T-helper 17 cell (primary cell): ENCODE measurements at places on chromosomes 13 and 19.
A peak's percentile ranks its signal among the peaks of the same experiment; 100 is the strongest.

GRCh38 chr13:23399347-23399746 is 34.2 kb downstream of the SACS start:
- no peaks in the 10 kb centered on the region for H3K4me1 ChIP-seq
- peaks cover 26% of the 10 kb centered on the region for H3K27me3 ChIP-seq
- no peak for DNase-seq

GRCh38 chr13:33053397-33054066 is 37.3 kb downstream of the KL start:
- H3K4me1 ChIP-seq: no peaks in the 10 kb centered on the region
- no peak for DNase-seq
- no peak overlapping the region for H3K4me3 ChIP-seq
- H3K36me3 ChIP-seq: no peaks in the 10 kb centered on the region

DNA sequence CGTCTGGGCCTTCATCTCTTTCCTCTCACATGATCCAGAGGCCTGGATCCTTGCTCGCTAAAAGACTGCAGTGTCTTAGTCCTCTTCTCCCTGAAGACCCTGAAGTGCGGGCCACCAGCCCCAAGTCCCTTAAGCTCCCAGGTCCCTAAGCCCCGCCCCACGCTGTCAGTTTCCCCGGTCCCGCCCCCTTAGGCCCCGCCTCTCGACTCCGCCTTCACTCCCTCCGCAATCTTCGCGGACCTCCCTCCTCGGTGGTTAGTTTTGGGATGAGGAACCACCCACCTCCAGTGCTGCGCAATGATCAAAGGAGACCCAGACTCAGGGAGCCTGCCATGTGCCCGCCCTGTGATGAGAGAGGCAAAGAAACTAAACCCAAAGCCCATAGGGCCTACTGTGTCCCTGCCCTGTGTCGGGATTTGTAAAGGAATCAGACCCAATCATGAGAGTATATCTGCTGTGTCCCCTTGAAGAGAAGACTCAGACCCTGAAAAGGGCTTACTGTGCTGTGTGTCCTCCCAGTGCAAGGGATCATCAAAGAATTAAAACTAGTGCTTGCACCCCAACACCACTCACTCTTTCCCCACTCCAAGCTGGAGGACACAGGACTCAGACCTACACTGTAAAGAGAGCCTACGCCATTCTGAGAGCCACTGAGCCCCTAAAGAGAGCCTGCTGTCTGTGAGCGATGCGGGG is 3.0 kb upstream of the COX6B1 start:
- peaks cover 18% of the 10 kb centered on the region for H3K4me1 ChIP-seq
- peak overlapping the region; percentile 67 for H3K27ac ChIP-seq
- H3K27me3 ChIP-seq: no peaks in the 10 kb centered on the region
- no peaks in the 10 kb centered on the region for H3K36me3 ChIP-seq
- peak; percentile 70 for DNase-seq
- peak overlapping the region; percentile 90 for H3K4me3 ChIP-seq

GRCh38 chr19:47096100-47096704 is 17.4 kb downstream of the ZC3H4 start:
- H3K36me3 ChIP-seq: peaks cover 2% of the 10 kb centered on the region
- peak overlapping the region; percentile 99 for H3K27ac ChIP-seq
- no peaks in the 10 kb centered on the region for H3K27me3 ChIP-seq

- peaks cover 7% of the 10 kb centered on the region for H3K27me3 ChIP-seq
- H3K4me3 ChIP-seq: no peak overlapping the region
- peak overlapping the region; percentile 61 for H3K27ac ChIP-seq
- H3K36me3 ChIP-seq: no peaks in the 10 kb centered on the region
- H3K4me1 ChIP-seq: peaks cover 6% of the 10 kb centered on the region
- no peak for DNase-seq
Observed at GRCh38 chr19:18373892-18374629, 11.9 kb upstream of the GDF15 start.

GRCh38 chr13:87331178-87331577 is 340.0 kb upstream of the SLITRK5 start:
- no peaks in the 10 kb centered on the region for H3K36me3 ChIP-seq
- no peak for DNase-seq

GRCh38 chr13:47437406-47437805 is 540.6 kb upstream of the HTR2A start:
- no peaks in the 10 kb centered on the region for H3K4me1 ChIP-seq
- no peaks in the 10 kb centered on the region for H3K36me3 ChIP-seq
- no peak overlapping the region for H3K4me3 ChIP-seq
- no peak overlapping the region for H3K27ac ChIP-seq

DNA sequence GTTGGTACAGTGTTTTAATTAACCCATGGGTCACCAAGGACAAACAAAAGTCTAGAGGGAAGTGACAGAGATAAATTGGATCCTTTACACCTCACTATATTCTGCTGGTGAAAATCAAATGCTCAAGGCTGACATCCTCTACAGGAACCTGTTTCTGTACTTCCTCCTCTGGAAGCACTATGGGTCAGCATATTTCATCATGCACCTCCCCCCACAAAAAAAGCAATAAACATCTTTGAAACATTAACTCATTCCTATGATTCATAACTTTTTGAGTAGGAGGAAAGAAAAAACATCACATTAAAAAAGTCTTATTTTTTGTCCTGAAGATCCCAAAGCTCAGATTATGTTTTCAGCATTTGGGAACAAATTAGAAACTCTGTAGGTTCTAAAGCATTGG is 588.3 kb upstream of the SGCG start:
- H3K4me1 ChIP-seq: no peaks in the 10 kb centered on the region
- DNase-seq: no peak
- no peaks in the 10 kb centered on the region for H3K36me3 ChIP-seq

DNA sequence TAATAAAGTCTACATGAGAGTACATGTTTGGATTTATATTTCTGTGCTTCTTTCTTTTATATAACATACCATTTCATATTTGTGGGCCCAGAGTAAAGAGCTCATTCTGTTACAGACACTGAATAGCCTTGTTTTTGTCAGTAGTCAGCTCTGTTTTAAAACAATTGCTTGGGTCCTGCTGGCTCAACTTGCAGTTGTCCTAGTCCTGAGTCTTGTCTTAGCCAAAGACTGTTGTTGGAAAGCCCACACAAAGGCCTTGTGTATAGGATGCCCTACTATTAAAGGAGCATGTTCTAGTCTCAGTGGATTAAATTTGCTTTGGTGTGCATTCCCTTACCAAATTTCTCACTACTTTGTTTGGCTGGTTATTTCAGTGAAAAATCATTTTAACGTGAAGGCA is 3.8 kb upstream of the KCNRG start:
- no peak overlapping the region for H3K27ac ChIP-seq
- DNase-seq: no peak
- H3K4me3 ChIP-seq: no peak overlapping the region
- peaks cover 3% of the 10 kb centered on the region for H3K36me3 ChIP-seq

- H3K27me3 ChIP-seq: no peaks in the 10 kb centered on the region
- H3K4me3 ChIP-seq: no peak overlapping the region
- H3K4me1 ChIP-seq: peaks cover 15% of the 10 kb centered on the region
- H3K36me3 ChIP-seq: peaks cover 7% of the 10 kb centered on the region
- no peak overlapping the region for H3K27ac ChIP-seq
Observed at GRCh38 chr13:30318026-30318425, 10.7 kb upstream of the KATNAL1 start.

GRCh38 chr13:112934078-112934477 is 34.9 kb upstream of the MCF2L start:
- peaks cover 50% of the 10 kb centered on the region for H3K27me3 ChIP-seq
- no peak for DNase-seq
- H3K4me1 ChIP-seq: peaks cover 10% of the 10 kb centered on the region
- no peak overlapping the region for H3K4me3 ChIP-seq
- no peak overlapping the region for H3K27ac ChIP-seq
- H3K36me3 ChIP-seq: peaks cover 8% of the 10 kb centered on the region

GRCh38 chr19:5023128-5023571 is 54.2 kb downstream of the KDM4B start:
- no peak for DNase-seq
- H3K27ac ChIP-seq: no peak overlapping the region
- H3K4me1 ChIP-seq: peaks cover 6% of the 10 kb centered on the region
- no peaks in the 10 kb centered on the region for H3K36me3 ChIP-seq

GRCh38 chr19:39277598-39277997 is 9.4 kb downstream of the IFNL2 start:
- peaks cover 2% of the 10 kb centered on the region for H3K36me3 ChIP-seq
- DNase-seq: no peak
- peaks cover 13% of the 10 kb centered on the region for H3K27me3 ChIP-seq

DNA sequence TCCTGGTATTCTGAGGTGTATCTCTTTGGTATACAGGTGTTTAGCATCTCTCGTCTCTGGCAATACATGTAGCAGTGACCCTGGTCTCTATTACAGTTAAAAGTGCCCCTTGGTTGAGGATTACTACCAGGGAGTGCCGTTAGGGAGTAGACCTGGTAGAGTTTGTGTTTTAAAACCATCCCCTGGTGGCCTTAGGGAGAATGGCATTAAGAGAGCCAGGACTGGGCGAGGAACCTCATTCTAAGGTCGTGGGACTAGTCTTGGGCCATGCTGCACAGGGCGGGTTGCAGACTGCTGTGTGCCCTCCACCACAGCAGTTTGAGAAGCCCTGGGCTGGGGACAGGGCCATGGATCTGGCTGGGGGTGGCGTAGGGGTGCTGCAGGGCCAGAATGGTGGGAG is 35.0 kb downstream of the B3GLCT start:
- DNase-seq: no peak
- no peak overlapping the region for H3K27ac ChIP-seq
- H3K4me3 ChIP-seq: no peak overlapping the region
- H3K27me3 ChIP-seq: no peaks in the 10 kb centered on the region
- peaks cover 14% of the 10 kb centered on the region for H3K4me1 ChIP-seq

GRCh38 chr13:23985060-23985459 is 87.8 kb upstream of the C1QTNF9B start:
- DNase-seq: no peak
- no peak overlapping the region for H3K27ac ChIP-seq
- peaks cover 3% of the 10 kb centered on the region for H3K4me1 ChIP-seq
- no peaks in the 10 kb centered on the region for H3K36me3 ChIP-seq
- H3K27me3 ChIP-seq: peaks cover 47% of the 10 kb centered on the region

DNA sequence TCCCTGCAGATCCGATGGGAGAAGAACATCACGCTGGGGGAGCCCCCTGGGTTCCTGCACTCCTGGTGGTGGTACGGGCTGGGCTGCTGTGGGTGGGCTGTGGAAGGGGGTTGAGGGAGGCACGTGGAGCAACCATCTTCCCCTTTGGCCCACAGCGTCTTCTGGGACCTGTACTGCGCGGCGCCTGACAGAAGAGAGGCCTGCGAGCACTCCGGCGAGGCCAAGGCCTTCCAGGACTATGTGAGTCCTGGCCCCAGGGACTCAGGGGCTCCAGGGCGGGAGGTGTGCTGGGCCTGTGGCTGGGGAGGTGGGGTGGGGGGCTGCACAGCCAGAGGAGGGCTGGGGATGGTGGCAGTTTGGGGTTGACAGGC is 8.5 kb downstream of the SSBP4 start:
- no peak overlapping the region for H3K4me3 ChIP-seq
- no peaks in the 10 kb centered on the region for H3K36me3 ChIP-seq
- H3K27me3 ChIP-seq: no peaks in the 10 kb centered on the region
- peaks cover 35% of the 10 kb centered on the region for H3K4me1 ChIP-seq

DNA sequence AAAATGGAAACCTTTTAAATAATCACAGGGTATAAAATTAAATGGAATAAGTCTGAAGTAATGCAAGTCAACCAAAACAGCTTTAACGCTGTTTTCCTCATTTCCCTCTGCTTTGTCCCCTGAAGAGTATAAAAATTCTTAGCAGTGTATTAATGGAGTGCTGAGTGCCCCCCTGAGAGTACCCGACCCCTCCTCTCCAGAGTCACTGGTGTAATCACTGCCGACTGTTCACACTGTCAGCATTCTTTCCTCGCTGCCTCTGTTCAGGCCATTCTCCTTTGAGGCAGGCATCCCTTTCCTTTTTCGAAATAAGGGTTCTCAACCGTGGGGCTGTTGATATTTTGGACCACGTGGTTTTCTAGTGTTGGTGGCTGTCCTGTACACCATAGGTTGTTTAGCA is 146.9 kb upstream of the SLC10A2 start:
- no peaks in the 10 kb centered on the region for H3K36me3 ChIP-seq
- no peak overlapping the region for H3K27ac ChIP-seq
- DNase-seq: no peak
- H3K27me3 ChIP-seq: no peaks in the 10 kb centered on the region
- H3K4me3 ChIP-seq: no peak overlapping the region

GRCh38 chr13:23427342-23427843 is 6.1 kb downstream of the SACS start:
- peaks cover 3% of the 10 kb centered on the region for H3K36me3 ChIP-seq
- peaks cover 33% of the 10 kb centered on the region for H3K27me3 ChIP-seq

DNA sequence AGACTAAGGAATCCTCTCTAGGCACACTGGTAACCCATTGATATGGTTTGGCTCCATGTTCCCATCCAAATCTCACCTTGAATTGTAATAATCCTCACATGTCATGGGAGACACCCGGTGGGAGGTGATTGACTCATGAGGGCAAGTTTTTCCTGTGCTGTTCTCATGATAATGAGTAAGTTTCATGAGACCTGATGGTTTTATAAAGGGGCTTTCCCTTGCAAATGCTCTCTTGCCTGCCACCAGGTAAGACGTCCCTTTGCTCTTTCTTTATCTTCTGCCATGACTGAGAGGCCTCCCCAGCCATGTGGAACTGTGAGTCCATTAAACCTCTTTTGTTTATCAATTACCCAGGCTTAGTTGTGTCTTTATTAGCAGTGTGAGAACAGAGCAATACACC is 81.4 kb upstream of the GPC6 start:
- H3K4me1 ChIP-seq: no peaks in the 10 kb centered on the region
- no peaks in the 10 kb centered on the region for H3K27me3 ChIP-seq
- no peak overlapping the region for H3K27ac ChIP-seq
- DNase-seq: no peak
- no peak overlapping the region for H3K4me3 ChIP-seq

- H3K4me1 ChIP-seq: no peaks in the 10 kb centered on the region
- no peak overlapping the region for H3K27ac ChIP-seq
- H3K27me3 ChIP-seq: peaks cover 65% of the 10 kb centered on the region
- peaks cover 8% of the 10 kb centered on the region for H3K36me3 ChIP-seq
Observed at GRCh38 chr13:28495538-28496187, 735 bp upstream of the FLT1 start.

GRCh38 chr13:84630476-84630875 is 748.2 kb upstream of the SLITRK1 start:
- DNase-seq: no peak
- H3K4me3 ChIP-seq: no peak overlapping the region
- H3K4me1 ChIP-seq: no peaks in the 10 kb centered on the region
- H3K27me3 ChIP-seq: no peaks in the 10 kb centered on the region
- no peak overlapping the region for H3K27ac ChIP-seq
- H3K36me3 ChIP-seq: no peaks in the 10 kb centered on the region

DNA sequence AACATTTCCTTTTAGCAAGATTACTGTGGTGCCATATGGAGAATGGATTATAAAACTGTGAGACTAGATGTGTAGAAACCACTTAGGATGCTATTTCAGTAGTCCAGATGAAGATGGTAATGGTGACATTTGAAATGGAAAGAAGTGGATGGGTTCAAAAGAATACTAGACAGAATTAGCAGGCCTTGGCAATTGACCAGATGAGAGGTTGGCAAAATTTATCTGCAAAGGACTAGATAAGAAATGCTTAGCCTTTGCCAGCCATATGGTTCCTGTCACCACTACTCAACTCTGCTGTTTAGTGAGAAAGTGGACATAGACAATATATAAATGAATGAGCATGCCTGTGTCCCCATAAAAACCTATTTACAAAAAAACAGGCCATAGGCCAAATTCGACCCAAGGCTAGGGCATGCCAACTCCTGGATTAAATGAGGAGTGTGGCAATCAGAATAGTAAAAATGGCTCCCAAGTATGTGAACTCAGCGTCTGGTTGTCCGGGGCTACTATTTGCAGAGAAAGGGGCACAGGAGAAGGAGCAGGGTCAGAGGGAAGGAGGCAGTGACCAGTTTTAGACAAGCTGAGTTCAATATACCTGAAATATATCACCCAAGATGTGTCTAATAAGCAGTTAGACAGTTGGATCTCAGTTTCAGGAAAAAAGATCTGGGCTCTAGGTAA is 98.4 kb downstream of the ENOX1 start:
- no peak for DNase-seq
- H3K36me3 ChIP-seq: no peaks in the 10 kb centered on the region
- H3K27me3 ChIP-seq: peaks cover 14% of the 10 kb centered on the region
- H3K4me3 ChIP-seq: no peak overlapping the region
- H3K4me1 ChIP-seq: no peaks in the 10 kb centered on the region
